Myometrial cell (primary cell): ENCODE measurements at places on chromosomes 13 and 19. TPM values are rescaled to one million over a fixed set of nuclear protein-coding genes. Genes with fewer than 3 reads are reported as not detected.

EDNRB gene
- total RNA-seq = not detected in 2 replicates

WDFY2 gene
- total RNA-seq = 4.6 and 5.2 TPM in 2 replicates

GPC6 gene
- total RNA-seq = 8.4 and 9.6 TPM in 2 replicates

ZNF878 gene
- total RNA-seq = 0.18 TPM in 1 of 2 replicates, not detected in the other

NUMBL gene
- 28.8 and 51.6 TPM in 2 replicates for total RNA-seq

ZNF784 gene
- total RNA-seq = 3.7 and 6.6 TPM in 2 replicates

SLC10A2 gene
- total RNA-seq = not detected in 2 replicates

ZIC5 gene
- not detected in 2 replicates for total RNA-seq

TNFSF11 gene
- total RNA-seq = 1.2 and 3.2 TPM in 2 replicates

ZNF540 gene
- total RNA-seq = 0.29 TPM in 1 of 2 replicates, not detected in the other

ALG5 gene
- 39.0 and 57.4 TPM in 2 replicates for total RNA-seq

KIR3DL2 gene
- not detected in 2 replicates for total RNA-seq

FCER2 gene
- not detected in 2 replicates for total RNA-seq

LIM2 gene
- total RNA-seq = not detected in 2 replicates

RASAL3 gene
- 1.4 TPM in 1 of 2 replicates, not detected in the other for total RNA-seq

ABHD8 gene
- total RNA-seq = 20.2 TPM in 2 replicates

ZNF256 gene
- total RNA-seq = 0.29 and 3.5 TPM in 2 replicates

DCT gene
- not detected in 2 replicates for total RNA-seq

PIH1D1 gene
- total RNA-seq = 93.2 and 112 TPM in 2 replicates

SMIM44 gene
- not detected in 2 replicates for total RNA-seq

MIA gene
- total RNA-seq = not detected in 2 replicates
